ENCODE measurements at places on chromosomes 1 and 21.

- DNase-seq: no peak
Observed at GRCh38 chr1:177274687-177275211, 104.0 kb downstream of the BRINP2 start.

GRCh38 chr1:43274125-43274803 is 4.5 kb downstream of the TMEM125 start:
- no peak for DNase-seq

- no peak for DNase-seq
Observed at GRCh38 chr1:19569786-19570185, 74.3 kb upstream of the NBL1 start.

DNA sequence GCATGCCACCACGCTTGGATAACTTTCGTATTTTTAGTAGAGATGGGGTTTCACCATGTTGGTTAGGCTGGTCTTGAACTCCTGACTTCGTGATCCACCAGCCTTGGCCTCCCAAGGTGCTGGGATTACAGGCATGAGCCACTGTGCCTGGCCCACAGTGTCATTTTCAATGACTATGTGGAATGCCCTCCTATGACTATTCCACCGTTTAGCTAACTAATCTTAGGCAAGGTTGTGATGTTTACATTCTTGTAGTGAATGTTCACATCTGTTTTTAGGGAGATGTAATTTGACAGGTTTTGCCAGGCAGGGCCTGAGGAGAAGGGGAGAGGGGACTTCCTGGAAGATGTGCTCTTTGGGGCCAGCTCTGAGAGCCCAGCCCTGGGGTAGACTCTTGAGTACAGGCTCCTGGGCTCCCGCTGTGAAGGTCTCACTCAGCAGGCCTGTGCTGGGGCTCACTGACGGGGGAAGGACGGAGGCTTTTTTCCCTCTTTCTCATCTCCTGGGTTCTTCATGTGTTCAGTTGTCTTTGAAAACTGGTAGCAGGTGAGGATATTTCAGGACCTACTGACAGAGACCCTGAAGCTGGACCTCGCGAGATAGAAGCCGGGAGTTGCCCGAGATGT is 13.2 kb downstream of the COQ8A start:
- DNase-seq: no peak

- DNase-seq: no peak
Observed at GRCh38 chr1:161890574-161890973, 124.5 kb downstream of the ATF6 start.

GRCh38 chr1:187629075-187629474 is 800.3 kb downstream of the PLA2G4A start:
- DNase-seq: no peak

- DNase-seq: no peak
Observed at GRCh38 chr1:41230656-41231055, 11.4 kb downstream of the SCMH1 start.

DNA sequence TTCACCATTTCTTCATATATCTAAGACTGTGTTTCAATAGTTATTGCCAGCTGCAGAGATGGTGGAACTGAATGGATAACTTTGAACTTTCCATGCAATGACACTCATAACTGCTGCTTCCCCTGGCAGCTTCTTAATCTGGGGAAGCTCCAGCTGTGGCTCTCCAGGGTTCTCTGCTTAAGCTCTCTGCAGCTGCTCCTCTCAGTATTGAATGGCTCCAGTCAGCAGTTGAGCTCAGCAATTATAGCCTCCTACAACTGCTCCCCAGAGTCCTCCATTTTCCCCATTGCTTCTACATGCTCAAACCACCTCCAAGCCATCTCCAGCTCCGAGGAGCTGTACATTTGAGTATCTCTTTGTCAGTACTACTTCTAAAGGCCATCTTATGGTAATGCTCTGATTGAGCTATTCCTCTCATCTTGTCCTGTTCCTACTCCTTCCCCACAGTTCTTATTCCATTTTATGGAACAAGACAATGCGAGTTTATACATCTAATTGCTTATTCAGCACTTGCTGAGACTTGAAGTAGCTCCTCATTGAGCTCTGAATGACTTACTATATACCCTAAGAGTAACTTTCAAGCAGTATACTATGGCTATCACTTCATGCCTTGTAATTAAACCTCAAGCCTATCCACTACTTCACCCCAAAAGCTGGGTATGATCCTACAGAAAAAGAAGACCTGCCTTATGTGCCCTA is 362.4 kb downstream of the NEGR1 start:
- DNase-seq: no peak

DNA sequence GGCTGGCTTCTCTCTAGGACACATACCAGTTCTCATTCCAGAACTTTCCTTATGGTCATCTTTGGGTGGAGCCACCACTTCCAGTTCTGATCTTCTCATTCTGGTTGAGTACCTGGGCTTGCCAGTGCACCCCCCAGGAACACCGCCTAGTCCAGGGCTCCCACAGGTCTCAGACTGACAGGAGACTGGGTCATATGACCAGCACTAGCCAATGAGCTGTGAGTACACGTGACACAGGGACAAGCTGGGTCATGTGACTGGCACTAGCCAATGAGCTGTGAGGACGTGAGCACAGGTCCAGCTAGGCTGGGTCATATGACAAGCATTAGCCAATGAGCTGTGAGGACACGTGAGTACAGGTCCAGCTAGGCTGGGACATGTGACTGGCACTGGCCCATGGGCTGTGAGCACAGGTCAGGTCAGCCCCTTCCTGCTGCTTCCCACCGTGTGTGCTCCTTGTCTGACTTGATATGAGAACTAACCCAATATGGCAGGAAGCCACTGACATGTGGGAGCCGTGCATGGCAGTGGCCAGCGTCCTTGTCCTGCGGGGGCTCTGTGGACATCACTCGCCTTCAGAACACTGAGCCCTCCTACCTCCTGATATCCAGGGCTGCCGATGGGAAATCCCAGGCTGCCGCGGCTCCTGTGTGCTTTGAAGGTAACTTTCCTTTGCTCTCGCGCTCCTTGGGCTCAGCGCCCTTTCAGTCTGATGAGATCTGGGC is 22.7 kb downstream of the KRTAP10-1 start:
- DNase-seq: no peak

DNA sequence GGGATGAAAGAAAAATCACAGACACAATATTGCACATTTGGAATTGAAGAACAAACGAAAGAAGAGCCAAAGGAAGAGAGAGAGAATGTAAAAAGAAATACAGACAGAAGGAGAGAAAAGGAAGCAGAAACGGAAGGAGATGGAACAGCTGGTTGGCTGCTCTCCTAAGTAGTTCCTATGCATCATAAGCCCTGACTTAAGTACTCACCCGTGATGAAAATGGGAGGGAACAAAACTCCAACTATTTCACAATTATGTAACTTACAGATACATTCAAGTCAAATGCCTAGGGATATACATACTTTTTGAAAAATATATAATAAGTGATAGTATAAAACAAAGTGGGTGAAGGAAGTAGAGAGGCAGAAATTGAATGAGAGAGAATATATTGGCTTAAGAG is 88.5 kb downstream of the TTLL7 start:
- no peak for DNase-seq

- DNase-seq: no peak
Observed at GRCh38 chr1:29240400-29240837, 4.1 kb downstream of the PTPRU start.

- DNase-seq: no peak
Observed at GRCh38 chr1:110196917-110197765, 13.0 kb upstream of the KCNC4 start.

GRCh38 chr1:112909847-112910246 is 46.1 kb downstream of the SLC16A1 start:
- DNase-seq: no peak

DNA sequence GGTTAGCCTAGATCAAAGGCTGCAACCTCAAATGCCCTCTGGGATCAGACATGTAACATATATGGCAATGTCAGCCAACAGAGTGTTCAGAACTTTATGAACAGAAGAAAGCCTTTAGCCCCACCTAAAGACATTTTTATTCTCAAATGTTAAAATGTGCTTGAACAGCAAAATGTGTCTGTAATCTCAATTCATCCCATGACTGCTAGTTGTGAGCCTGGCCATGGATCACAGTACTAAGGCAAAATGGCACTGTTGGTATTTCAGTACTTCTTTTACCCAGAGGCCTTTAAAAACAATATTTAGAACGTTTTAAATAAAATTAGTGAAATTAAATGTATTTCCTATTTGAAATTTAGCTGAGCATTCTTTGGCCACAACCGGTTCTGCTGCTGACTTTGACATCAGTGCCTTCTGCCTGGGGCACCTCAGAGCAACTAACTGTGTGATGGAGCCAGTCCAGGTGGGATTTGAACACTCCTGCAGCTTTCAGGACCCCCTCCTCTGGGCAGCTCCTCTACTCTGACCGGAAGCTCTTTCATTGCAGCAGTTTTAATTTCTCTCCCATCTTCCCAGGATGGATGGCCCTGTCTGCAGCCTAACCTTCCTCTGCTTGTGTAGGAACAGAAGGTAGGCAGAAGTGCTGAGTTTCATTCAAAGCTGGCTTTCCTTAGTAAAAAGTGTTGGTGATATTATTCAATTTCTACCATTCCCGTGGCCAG is 68.3 kb upstream of the NFIA start:
- DNase-seq: no peak

GRCh38 chr1:39671433-39671792 is 494 bp downstream of the NT5C1A start:
- DNase-seq: no peak

DNA sequence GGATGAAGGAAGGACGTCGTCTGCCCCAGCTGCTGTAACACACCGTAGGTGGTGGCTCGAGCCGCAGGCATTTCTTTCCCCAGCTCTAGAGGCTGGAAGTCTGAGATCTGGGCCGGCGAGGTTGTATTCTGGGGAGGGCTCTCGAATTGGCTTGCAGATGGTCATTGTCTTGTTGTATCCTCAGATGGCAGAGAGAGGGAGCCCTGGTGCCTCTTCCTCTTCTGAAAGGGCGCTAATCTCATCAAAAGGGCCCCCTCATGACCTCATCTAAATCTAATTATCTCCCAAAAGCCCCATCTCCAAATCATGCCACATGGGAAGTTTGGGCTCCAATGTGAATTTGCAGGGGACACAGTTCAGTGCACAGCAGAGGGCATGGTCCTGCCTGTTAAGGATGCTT is 109.0 kb downstream of the SIK1 start:
- DNase-seq: no peak

DNA sequence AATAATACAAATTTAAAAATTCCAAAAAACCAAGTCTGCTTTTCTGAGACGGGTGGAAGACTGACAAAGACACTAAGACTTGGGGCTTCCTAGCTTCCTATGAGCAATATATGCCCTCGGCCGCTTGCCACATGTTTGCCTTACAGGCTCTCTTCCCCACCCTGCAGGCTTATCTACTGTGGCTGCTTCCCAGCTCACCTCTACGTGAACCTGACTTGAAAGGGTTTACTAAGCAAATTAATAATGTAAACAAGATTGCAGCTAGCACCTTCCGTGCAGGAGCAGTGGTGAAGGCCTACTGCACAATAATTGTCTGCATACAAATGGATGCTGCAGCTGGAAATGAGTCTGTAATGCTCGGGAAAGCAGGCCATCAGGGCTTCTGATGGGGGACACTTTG is 152.9 kb upstream of the DAB1 start:
- DNase-seq: no peak

- no peak for DNase-seq
Observed at GRCh38 chr1:204468206-204468605, 26.4 kb downstream of the PIK3C2B start.

DNA sequence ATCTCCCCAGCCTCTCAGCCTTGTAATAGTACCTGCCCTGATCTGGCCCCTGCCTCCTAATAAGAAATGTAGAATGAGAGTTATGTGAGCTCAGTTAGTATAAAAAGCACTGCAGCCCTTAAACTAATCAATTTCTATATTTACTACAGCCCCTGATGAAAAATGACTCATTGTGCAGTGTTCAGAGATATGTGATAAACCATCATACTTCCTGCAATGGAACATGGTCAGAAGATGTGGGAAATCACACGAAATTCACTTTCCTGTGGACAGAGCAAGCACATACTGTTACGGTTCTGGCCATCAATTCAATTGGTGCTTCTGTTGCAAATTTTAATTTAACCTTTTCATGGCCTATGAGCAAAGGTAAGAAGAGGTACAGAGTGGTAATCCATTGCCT is 176.8 kb upstream of the PDE4B start:
- DNase-seq: no peak

GRCh38 chr21:27173053-27173452 is 206.2 kb upstream of the ADAMTS5 start:
- DNase-seq: no peak

DNA sequence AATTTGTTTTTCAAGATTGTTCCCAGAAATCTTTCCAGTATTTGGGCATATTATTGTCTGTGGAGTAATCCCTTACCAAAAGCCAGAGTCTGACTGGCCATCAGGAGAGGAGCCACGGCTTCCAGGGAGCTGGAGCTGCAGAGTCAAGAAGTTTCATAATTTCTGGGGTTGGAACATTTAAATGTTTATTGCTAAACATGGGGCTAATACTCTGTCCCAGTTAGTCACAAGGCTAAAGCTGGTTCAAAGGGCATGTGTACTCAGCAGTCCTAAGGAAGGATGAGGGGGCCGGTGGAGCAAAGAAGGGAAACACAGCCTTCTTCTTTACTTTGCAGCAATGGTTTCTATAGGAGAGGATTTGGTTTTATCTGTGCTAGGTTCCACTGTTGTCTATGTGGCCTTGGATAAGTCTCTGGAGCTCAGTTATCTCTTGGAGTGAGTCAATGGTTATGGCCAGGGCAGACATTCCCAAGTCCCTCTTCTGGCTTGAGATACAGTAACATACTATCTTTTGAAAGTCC is 9.5 kb downstream of the DENND2D start:
- no peak for DNase-seq

DNA sequence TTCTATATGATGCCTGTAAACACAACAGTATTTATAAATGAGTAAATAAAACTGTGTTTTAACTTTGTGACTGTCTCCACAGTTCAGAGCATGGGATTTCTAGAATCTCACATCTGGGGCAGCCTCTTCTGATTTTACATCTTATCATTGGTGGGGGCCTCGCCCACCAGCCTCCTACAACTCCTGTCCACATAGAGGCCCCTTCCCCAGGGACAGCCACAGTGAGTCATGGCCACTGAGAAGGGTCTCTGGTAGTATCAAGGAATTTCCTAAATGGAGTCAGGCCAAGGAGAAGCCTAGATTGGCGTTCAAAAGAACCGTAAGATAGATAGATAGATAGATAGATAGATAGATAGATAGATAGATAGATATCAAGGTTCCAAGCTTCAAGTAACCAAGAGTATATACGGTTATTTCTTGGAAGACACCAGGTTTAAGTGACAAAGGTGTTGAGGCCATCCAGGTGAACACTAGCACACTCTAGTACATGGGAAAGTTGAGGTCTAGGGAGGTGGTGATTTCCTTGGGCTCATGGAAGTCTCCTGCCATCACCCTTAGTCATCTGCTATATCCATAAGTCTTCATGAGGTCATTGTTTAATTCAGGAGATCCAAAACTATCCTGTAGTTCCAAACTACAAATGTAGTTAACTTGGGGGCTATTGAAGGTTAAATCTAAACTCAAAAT is 121.6 kb downstream of the SYT2 start:
- no peak for DNase-seq

DNA sequence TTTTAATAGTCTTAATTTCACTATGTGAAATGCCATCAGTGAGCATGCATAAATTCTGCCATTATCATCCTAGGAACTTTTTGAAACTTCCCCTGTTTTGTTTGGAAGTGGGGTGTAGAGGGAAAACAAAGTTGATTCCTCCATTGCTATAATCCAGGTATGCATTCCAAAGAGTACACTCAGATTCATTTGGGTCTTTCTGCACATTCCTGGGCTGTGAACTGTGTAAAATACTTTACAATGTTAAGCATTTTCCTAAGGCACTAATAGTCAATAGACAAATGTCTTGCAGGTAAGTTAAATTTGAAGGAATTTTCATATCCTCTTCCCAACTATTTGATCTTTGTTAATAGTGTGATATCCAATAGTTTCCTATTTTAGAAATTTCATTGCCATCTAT is 36.2 kb downstream of the SGIP1 start:
- DNase-seq: no peak
